ENCODE measurements at places on chromosomes 12 and 14. TPM values are rescaled to one million over a fixed set of nuclear protein-coding genes. Genes with fewer than 3 reads are reported as not detected.

DNA sequence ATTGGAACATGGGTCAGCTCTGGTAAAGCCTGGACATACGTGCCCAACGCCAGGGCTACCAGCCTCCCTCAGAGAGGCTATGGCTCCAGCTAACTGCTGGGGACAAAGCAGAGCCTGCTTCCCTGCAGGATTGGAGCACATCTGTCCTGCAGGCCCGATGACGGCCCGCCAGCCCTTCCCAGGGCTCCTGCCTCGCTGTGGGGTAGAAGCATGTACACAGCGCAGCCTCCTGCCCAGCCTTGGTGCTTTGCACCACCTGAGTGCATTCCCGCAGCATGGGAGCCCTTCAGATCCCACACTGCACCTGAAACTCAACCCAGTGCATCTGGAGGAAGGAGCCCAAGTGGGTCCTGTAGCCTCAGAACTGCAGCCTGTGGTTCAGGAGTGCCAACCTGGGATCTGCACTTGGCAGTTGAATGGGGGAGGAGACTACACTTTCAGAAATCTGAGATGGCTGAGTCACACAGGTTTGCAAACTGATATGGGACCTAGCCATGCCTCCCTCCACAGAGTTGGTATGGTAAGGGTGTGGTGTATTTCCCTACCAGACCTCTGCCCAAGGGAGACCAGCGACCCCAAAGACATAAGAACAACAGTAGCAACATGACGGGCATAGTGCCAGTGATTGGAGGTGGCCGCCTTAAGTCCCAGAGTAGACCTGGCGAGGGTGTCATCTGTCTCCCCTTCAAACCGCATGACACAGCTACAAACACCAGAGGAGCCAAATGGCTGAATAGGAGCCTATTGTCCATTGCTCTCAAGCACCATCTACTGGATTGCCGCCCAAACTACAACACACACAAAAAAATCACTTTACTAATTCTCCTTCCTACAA lies 273.9 kb upstream of the MIS18BP1 start:
- no peak overlapping the region for H3K27ac ChIP-seq
- DNase-seq: no peak
- no peak overlapping the region for H3K4me3 ChIP-seq
- H3K36me3 ChIP-seq: no peaks in the 10 kb centered on the region

DNA sequence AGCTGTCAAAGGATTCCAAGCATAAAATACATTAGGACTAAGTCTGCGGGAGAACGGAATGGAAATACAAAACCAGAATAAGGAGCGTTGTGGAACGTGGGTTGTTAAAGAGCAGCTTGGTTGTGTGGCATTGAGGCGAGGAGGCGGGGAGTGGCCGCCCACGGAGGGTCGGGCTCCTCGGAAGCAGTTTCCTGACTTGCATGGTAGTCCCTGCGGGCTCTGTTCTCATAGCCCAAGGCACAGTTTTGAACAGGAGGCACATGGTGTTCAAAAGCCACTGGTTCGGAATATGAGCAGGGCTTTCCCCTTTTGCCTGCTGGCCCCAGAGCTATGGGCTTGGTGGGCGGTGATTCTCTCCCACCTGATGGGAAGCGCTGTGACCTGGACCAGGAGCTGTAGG lies 12.2 kb downstream of the DDX51 start:
- H3K27me3 ChIP-seq: no peaks in the 10 kb centered on the region
- no peak overlapping the region for H3K4me3 ChIP-seq
- H3K27ac ChIP-seq: no peak overlapping the region

GRCh38 chr14:57486767-57487379 lies 6.8 kb downstream of the CCDC198 start:
- H3K36me3 ChIP-seq: no peaks in the 10 kb centered on the region
- H3K27ac ChIP-seq: no peak overlapping the region
- H3K4me1 ChIP-seq: no peaks in the 10 kb centered on the region

- H3K4me1 ChIP-seq: peaks cover 4% of the 10 kb centered on the region
- H3K27me3 ChIP-seq: no peaks in the 10 kb centered on the region
- H3K36me3 ChIP-seq: no peaks in the 10 kb centered on the region
- peak overlapping the region; percentile 53 for H3K4me3 ChIP-seq
Observed at GRCh38 chr12:85782711-85783110, 53.5 kb downstream of the RASSF9 start.

NRXN3 gene
- 19.8 TPM for total RNA-seq

IL31 gene
- not detected for total RNA-seq

IKBIP gene
- 8.1 TPM for total RNA-seq

ACADS gene
- total RNA-seq: 12.1 TPM

Measured in type B pancreatic cell (in vitro differentiated cells).